ENCODE measurements at places on chromosomes 1 and 21. TPM values are rescaled to one million over a fixed set of nuclear protein-coding genes. Genes with fewer than 3 reads are reported as not detected.

Gene PGLYRP4
- not detected for total RNA-seq

Gene PHC2
- 101 TPM for total RNA-seq

Gene COA7
- 11.9 TPM for total RNA-seq

Gene ELF3
- total RNA-seq: under 0.01 TPM

Gene RBM11
- not detected for total RNA-seq

Gene SEMA4A
- total RNA-seq: 1.1 TPM

Gene CTNNBIP1
- 30.3 TPM for total RNA-seq

Gene LAPTM5
- total RNA-seq: 55.9 TPM

Gene SMCP
- not detected for total RNA-seq

Gene OR2G6
- total RNA-seq: not detected

Gene UMODL1
- not detected for total RNA-seq

Gene HES2
- total RNA-seq: 31.5 TPM

Gene GPR153
- total RNA-seq: 0.73 TPM

Gene KIF17
- 25.2 TPM for total RNA-seq

Gene SH2D2A
- total RNA-seq: 0.33 TPM

Gene CAPN9
- not detected for total RNA-seq

Gene SPRR2G
- total RNA-seq: not detected

Gene LEFTY2
- not detected for total RNA-seq

Gene FCER1G
- total RNA-seq: not detected

Gene ILDR2
- not detected for total RNA-seq

Gene PTPN14
- 52.8 TPM for total RNA-seq

All from mammary microvascular endothelial cell (primary cell).